Stimulated activated CD4-positive, alpha-beta T cell treated with anti-CD3 and anti-CD28 coated beads, Interleukin-4, amount 100 ng/mL, for 24 hours (primary cell): ENCODE measurements at places on chromosomes 7 and 10.

- DNase-seq = no peak
Observed at GRCh38 chr7:37142958-37143357, 305.7 kb downstream of the ELMO1 start.

GRCh38 chr10:76149602-76150138 lies 718.2 kb downstream of the LRMDA start:
- DNase-seq = no peak

DNA sequence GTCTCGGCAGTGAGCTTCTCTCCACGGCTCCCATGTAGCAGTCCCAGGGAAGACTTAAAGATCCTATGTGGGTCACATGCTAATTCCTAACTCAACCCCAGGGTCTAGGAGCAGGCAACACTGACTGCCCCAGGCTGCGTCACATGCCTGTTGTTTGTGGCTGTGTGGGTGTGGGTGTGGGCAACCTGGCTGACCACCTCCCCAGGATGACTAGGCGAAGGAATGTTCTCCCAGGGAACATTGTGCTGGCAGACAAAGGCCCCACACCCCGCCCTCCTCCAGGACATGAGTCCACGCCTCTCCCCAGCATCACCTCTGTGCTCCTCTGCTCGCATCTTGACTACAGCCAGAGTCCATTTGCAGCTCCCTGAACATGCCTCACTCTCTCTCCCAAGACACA lies 30.3 kb downstream of the SLC29A3 start:
- no peak for DNase-seq

GRCh38 chr10:16777473-16778370 lies 39.5 kb downstream of the RSU1 start:
- no peak for DNase-seq

DNA sequence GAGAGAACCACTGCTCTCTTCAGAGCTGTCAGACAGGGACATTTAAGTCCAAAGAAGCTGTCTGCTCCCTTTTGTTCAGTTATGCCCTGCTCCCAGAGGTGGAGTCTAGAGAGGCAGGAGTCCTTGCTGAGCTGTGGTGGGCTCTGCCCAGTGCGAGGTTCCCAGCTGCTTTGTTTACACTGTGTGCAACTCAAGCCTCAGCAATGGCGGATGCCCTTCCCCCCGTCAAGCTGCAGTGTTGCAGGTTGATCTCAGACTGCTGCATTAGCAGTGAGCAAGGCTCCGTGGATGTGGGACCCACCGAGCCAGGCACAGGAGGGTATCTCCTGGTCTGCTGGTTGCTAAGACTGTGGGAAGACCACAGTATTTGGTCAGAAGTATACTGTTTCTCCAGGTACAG lies 438.9 kb downstream of the ARL4A start:
- DNase-seq = no peak

- no peak for DNase-seq
Observed at GRCh38 chr7:82384779-82385178, 58.8 kb downstream of the CACNA2D1 start.

DNA sequence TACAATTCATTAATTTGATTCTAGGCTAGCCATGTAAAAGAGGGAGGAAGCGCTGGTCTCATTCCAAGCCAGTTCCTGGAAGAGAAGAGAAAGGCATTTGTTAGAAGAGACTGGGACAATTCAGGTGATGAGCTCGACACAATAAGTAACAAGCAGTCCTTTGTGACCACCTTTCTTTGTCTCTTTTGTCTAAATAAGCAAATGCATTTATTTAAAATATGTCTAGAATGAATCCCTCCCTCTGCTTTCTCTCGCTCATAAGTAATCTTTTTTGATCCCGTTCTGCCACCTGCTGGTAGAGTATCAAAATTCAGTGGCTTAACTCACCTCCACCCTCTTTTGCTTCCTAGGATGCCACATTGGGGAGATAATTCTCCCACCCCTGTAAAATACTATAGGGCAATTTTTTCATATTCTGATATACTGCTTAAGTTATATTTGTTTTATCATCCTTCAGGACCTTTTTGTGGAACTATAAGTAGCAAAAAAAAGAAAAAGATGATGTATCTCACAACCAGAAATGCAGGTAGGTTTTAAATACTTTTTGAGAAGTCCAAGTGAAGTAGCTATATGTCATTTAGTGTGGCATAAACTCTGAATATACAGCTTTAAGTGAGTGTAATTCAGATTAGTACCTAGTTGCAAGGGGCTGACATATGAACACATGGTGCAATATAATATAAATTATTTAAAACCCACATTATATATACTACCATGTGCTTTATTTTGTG lies 91.5 kb downstream of the GSDME start:
- peak; percentile 58 for DNase-seq

- DNase-seq = no peak
Observed at GRCh38 chr10:119401671-119402395, 140.7 kb downstream of the RGS10 start.

- DNase-seq = no peak
Observed at GRCh38 chr10:31145986-31146385, 114.3 kb upstream of the ZNF438 start.

GRCh38 chr7:32507414-32507813 lies 12.1 kb downstream of the AVL9 start:
- no peak for DNase-seq

DNA sequence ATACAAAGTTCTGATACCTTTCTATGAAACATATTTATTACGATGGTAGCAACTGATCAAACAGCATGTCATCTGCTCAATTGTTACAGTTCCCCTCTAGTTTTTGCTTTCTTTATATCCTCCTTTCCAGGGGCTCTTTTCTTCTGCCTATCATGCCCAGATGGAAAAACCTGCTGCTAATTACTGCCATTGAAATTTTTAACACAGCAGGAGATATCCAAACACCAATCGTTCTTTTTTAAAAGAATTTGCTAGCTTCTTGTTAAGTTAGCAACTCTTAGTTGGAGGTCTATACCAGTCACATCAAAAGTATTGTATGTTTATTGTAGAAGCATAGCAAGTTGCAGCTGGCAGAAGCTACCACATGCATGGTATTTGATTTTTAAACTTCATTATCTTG lies 768.5 kb downstream of the NXPH1 start:
- no peak for DNase-seq

GRCh38 chr10:132419538-132420468 lies 22.8 kb downstream of the PWWP2B start:
- DNase-seq = no peak

- DNase-seq = no peak
Observed at GRCh38 chr7:139183878-139184338, 47.1 kb upstream of the UBN2 start.

- no peak for DNase-seq
Observed at GRCh38 chr7:42359946-42360345, 122.9 kb upstream of the GLI3 start.

GRCh38 chr10:11823122-11823988 lies at the start of gene PROSER2:
Gene PROSER2, plus strand, starts transcription at chr10:11823356. Its CDS starts 28,722 bp downstream, at chr10:11852078.
- DNase-seq = peak; percentile 23

DNA sequence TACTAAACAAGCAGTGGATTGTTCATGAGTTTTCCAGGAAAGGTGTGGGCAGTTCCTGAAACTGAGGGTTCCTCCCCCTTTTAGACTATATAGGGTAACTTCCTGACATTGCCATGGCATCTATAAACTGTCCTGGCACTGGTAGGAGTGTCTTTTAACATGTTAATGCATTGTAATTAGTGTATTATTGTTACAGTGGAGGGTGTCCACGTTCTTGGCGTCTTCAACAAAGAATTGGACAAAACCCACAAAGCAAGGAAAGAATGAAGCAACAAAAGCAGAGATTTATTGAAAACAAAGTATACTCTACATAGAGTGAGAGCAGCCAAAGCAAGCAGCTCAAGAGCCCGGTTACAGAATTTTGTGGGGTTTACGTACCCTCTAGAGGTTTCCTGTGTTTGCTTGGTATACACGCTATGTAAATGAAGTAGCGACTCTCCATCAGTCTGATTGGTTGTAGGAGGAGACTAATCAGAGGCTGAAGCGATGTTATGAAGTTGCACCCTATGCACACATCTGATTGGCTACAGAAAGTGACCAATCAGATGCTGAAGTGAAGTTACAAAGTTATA lies 175.2 kb downstream of the NSUN6 start:
- no peak for DNase-seq

GRCh38 chr10:7558036-7558435 lies 108.7 kb downstream of the ITIH5 start:
- DNase-seq = no peak

GRCh38 chr7:97851683-97852082 lies 20.5 kb downstream of the ASNS start:
- no peak for DNase-seq

GRCh38 chr10:63192826-63193225 lies 59.7 kb downstream of the NRBF2 start:
- DNase-seq = no peak

DNA sequence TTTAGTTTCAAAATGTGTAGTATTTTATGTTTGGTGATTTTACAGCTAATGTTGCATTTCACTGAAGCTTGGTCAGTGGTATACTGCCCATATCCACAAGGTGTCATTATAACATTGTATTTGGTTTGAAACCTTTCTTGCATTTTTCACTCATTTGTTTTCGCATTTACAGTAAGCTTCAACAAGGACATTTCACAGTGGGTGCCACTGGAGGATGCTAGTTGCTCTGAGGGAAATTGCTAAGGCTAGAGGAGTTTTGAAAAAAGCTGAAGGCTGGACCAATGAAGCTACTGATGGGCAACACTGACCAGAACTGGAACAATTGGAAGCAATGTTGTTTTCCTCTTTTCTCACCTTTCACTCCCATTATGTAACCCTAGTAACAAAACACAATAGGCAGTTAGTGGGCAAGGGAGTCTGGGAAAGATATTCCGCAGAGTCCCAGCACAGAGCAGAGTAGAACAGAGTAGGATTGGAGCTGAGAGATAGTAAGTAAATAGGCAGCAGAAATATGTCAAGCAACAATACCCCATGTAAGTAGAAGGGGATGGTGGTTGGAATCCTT lies 23.6 kb upstream of the SRI start:
- no peak for DNase-seq
